Astrocyte of the cerebellum (primary cell): ENCODE measurements at places on chromosomes 5 and 9.

DNA sequence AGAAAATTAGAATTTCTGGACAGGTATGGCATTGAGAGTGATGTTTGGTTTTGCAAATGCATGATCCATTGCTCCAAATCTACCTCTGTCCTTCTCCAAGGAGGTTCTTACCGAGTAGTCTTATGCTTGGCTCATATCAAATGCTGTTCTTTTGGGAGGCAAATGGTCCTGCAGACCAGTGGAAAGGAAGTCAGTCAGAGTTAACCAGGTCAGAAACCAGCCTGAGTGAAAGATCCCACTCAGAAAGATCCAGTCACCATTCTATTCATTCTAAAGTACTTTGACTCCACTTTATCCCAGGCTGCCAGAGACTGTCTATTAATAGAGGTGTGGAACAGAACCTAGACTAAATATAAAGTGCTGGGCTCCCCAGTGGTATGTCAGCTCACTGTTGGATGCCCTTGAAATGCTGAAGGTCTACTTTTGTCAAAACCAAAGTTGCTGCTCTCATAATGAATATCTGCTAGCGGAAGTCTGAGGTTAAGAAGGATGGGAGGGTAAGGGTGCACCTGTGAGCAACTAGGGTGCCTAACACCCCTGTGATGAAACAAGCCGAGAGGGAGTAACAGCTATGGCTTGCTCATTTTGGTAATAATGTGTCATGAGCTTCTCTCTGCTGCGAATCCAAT is 302.2 kb downstream of the ZNF608 start:
- no peak for DNase-seq

DNA sequence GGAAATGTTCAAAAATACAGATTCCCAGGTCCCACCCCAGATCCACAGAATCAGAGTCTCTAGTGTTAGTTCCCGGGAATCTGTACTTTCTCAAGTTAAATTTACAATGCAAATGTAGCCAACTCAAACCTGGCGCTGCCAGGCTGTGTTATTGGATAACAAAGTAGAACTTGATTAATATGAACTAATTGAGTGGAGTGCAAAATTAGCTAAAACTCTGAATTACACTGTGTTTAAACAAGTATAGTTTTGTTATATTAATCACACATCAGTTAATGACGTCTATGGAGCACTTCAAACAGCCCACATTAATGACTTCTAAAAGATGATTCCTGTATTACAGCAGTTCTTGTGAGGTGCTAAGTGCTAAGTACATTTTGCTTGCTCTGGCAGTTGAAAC is 32.4 kb upstream of the CYFIP2 start:
- no peak for DNase-seq

GRCh38 chr5:102313912-102314311 is 17.8 kb upstream of the SLCO4C1 start:
- no peak for DNase-seq

- no peak for DNase-seq
Measured at GRCh38 chr9:125296843-125297372, 35.3 kb downstream of the GAPVD1 start.

- no peak for DNase-seq
Measured at GRCh38 chr5:111463311-111463710, 49.0 kb downstream of the STARD4 start.

GRCh38 chr5:156119692-156120091 is 207.3 kb upstream of the SGCD start:
- no peak for DNase-seq

DNA sequence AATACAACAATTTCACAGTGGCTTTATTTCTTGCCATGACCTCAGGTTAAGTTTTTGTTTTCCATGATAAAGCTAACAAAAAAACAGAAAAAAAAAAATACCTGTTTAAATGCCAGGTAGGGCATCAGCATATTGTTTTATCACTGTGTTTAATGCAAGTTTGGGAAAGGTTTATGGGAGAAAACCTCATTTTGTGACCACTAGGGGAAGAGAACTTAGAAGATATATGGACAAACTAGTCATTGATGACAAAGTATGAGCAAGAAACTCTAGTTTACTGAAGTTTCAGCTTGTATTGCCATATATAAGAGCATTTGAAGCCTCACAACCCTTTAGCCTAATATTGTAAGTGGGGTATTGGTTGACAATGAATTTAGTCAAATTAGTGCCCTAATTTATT is 1431.4 kb upstream of the CDH18 start:
- DNase-seq: no peak

GRCh38 chr5:150672237-150672883 is 11.3 kb downstream of the MYOZ3 start:
- DNase-seq: no peak

DNA sequence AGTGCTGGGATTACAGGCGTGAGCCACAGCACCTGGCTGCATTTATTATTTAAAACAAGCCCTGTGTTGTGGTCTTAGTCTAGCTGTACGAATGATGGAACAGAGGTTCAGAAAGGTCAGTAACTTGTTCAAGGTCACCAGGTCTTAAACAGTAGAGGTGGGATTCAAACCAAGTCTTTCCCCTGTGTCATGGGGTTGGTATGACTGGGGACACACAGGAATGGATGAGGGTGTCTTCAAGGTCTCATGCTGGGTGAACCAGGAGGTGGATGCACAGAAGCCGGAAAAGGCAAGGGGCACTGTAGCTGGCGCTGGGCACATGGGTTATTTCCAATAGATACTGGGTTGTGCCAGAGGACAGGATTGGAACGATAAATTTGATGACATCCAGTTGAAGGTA is 32.2 kb upstream of the TJP2 start:
- no peak for DNase-seq

DNA sequence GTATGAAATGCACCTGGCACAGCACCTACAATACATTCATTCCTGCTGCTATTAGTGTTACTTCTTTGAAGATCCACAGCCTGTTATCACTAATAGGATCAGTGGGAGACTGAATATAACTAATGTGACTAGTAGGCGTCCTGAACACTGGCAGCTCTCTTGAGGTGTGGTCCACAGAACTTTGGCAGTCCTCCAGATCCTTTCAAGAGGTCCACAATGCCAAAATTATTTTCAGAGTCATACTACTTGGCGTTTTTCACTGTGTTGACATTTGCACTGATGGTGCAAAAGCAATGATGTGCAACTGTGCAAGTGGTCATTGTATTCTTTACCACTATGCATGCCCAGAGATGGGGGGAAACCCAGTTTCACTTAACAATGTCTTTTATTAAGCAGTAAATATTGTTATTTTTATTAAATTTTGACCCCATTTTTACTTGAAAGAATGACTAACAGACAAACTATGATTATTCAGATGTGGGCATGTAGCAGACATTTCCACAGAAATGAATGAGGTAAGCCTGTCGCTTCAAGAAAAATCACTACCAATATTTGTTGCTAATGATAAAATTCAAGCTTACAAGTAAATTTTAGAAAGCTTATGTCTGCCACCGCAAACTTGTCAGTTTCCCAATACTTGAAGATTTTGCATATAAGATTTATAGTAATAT is 48.9 kb downstream of the ADRB2 start:
- DNase-seq: no peak

DNA sequence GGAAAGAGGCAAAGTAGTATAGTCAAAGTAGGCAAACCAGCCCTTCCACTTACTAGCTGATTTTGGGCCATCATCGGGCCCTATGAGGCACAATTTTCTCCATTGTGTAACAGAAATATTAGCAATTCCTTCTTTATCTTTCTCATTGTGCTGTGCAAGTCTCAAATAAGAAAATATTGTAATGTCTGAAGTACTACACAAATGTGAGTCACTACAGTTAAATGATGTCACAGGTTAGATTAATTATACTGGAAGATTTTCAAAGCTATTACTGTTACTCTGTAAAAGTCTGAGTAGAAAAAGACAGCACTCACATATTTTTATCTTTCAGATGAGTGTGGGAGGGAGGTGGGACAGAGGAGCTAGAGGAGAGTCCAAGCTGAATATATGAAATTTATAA is 12.4 kb upstream of the TMC1 start:
- no peak for DNase-seq

DNA sequence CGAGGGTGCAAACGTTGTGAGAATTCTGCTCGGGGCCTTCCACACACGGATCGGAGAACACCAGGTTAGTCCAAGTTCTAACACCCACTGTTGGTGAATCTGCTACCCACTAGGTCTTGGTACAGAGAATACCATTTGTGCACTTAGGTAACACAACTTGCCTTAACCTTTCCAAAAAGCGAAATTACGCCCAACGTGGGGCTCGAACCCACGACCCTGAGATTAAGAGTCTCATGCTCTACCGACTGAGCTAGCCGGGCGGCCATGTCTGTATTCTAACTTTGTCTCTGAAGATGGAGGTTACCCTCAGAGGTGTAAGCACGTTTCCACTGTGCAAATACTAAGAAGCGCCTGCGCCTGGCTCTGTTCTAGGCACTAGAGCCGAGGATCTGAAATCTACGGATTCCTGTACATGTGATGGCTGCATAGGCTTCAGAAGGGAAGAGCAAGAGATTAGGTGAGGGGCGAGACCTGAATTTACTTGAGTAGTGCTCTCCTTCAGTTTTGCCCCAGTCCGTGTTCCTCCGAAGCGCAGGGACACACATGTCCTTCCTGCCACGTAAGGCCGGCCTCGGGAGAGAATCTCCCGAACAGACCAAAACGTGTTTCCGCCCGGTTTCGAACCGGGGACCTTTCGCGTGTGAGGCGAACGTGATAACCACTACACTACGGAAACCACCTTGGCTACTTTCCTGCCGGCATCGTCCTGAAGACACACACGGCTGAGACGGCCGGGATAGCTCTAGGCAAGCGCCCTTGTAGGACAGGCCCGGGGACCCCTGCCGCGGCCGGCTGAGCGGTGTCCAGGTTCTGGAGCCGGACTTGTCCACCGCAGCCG is 1.1 kb upstream of the TRIM41 start:
- DNase-seq: no peak

DNA sequence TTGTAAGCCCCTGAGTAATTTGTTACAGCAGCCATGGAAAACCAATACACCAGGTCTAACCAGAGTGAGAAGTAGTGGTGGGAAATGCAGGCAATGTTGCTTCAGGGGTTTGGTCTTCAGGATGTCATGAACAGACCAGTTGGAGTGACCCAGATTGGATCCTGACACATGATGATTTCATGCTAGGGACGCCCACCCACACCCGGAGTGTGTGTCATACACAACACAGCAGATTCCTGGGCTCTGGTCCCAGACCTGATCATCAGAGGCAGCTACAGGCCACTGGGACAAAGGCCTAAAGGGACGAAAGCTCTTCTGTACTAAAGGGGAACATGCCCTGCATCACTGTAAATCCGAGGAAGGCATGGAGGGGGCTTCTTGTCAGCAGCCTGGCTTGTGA is 194.2 kb downstream of the NSG2 start:
- DNase-seq: no peak

DNA sequence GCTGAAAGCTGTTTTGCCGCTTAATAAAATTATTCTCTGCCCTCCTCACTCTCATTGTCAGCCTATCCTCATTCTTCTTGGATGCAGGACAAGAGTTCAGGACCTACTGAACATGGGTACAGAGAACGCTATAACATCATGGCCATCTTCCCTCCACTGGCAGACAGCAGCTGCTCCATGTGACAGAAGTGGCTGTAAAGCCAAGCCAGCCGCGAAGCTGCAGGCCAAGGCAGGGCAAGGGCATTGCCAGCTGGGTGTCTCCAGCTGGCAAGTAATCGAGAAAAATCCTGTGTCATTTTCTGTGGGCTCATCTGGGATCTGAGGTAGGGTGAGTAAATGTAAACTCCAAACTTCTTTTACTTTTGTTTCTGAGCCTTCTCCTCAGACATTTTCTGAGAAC is 84.8 kb downstream of the SLC25A46 start:
- DNase-seq: no peak

DNA sequence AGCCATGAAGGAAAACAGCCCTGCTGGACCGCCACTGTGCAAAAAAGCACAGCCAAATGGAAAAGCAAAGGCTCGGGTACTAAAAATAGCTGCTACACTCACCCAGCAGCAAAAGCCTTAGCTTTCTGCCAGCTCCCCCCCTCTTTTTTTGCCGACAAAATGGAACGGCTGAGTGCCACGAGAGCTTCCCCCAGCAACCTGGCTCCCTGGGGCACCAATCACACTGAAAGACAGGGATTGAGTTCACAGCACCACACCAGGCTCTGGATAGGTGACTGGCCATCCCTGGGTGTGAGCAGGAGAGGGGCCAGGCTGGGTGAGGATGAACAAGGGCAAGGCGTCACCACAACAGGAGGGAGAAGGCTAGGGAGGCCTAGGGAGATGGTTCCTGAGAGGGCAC is 66.7 kb downstream of the SIL1 start:
- DNase-seq: no peak

GRCh38 chr5:5882706-5883105 is 460.2 kb downstream of the ICE1 start:
- DNase-seq: no peak

DNA sequence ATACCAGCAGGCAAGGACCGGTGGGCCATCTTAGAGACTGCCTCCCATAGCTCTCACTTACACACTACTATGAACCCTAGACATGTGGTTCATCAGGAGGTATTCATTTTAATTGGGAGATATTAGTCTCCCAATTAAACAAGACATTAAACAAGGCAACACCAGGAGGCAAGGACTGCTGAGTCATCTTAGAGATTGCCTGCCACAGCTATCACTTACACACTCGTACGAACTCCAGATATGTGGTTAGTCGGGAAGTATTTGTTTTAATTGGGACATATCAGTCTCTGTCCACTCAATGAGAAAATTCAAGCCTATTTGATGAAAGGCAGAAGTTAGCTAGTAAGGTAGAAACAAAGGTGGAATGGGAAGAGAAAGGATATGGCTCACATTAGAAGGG is 343.9 kb downstream of the NFIB start:
- no peak for DNase-seq

GRCh38 chr9:6584881-6585597 is 60.5 kb downstream of the GLDC start:
- DNase-seq: peak; percentile 28
